ENCODE measurements at places on chromosomes 7 and 10.

GRCh38 chr7:25353196-25353595, 124.9 kb upstream of the NPVF start:
- DNase-seq, result peak; percentile 1

DNA sequence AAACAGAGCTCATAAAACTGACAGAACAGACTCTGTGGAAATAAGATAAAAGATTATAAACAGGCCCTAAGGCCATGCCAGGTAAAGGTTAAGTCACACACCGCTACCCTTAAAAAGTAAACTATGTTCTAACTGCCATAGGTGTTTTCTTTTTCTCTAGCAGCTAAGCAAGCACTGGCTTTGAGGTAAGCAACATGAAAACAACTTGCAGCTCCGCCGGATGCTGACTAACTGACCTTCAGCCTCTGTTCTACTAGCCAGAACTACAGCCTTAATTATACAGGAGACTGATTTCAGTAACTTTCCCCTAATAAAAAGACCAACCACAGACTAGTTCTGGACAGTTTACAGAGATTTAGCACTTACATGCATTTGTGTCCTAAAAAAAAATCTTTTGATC, 708.3 kb downstream of the CCSER2 start:
- no peak for DNase-seq

DNA sequence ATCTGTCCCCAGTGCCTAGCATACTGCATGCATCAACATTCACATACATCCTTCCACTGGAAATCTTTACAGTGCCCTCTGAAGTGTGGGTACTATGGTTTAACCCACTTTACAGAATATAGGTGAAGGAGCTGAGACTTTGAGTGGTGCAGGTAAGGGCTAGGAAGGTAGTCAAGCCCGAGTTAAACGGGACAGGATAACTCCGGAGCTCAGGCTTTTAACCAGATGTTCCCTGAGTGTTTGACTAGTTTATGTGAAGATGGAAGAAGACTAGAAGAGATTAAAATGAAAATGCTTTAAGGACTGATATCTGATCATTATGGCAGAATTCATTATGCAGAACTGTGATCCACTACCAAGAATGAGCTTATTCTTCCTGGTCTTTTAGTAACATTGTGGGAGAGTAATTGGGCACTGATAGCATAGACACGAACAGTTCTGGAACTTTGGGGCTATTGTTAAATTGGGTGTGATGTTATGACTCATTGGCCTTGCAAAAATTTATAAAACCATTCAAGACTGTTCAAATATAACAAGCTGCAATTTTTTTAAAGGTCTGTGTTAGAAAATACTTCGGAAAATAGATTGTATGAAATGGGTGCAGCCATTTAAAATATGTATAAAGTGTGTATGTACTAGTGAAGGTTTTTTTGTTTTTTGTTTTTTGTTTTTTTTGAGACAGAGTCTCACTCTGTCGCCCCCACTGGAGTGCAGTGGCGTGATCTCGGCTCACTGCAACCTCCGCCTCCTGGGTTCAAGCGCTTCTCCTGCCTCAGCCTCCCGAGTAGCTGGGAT, 4.4 kb downstream of the CUL1 start:
- no peak for DNase-seq

- no peak for DNase-seq
Measured at GRCh38 chr7:70037171-70037933, 439.1 kb downstream of the AUTS2 start.

GRCh38 chr10:22367471-22367870, 22.2 kb downstream of the SPAG6 start:
- no peak for DNase-seq

- peak; percentile 86 for DNase-seq
Measured at GRCh38 chr10:24718031-24718855, 5.4 kb downstream of the ARHGAP21 start.

DNA sequence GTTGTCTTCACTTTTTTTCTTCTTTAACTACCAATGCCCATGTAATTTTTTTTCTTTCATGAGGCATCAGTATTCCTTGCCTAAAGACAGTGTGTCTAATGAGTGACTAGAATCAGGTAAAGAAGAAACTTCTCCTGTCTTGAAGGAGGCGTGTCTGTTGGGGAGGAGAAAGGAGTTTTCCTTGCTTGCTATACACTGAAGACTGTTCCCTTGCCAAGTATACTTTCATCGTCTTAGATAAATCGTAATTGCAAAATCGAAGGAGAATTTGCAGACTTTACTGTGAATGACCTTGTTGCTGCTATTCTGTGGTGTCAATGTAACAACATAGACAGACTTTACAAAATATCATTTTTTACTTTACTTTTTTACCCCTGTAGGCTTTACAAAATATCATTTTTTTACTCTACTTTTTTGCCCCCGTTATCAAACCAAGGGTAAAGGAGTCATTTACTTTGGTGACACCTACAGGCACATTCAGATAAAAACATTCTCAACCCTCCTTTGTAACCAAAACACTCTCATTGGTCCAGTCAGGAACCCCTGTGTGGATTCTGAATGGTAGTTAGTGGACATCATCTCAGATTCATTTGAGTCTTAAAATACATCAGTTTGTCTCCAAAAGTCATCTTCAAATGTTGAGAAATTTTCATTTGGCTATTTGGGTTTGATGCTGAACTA, 232.4 kb downstream of the AHR start:
- peak; percentile 40 for DNase-seq

DNA sequence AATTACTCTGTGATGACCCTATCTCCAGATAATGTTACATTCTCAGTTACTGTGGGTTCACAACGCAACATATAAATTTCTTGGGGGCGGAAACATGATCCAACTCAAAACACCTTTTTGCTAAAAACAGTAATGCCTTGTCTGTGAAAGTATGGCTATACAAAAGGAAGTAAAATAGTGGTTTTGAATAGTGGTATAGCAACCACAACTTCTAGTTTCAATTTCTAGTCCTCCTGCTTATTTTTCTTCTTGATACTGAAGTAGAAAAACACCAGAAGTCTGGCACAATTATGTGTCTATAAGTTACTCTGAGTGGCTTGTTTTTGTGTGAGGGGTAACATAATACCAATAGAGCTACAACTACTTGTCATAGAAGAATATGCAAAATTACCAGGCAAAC, 21.5 kb upstream of the ZNF800 start:
- DNase-seq, result no peak

GRCh38 chr10:45612741-45613140, 59.8 kb downstream of the ZFAND4 start:
- DNase-seq, result no peak

DNA sequence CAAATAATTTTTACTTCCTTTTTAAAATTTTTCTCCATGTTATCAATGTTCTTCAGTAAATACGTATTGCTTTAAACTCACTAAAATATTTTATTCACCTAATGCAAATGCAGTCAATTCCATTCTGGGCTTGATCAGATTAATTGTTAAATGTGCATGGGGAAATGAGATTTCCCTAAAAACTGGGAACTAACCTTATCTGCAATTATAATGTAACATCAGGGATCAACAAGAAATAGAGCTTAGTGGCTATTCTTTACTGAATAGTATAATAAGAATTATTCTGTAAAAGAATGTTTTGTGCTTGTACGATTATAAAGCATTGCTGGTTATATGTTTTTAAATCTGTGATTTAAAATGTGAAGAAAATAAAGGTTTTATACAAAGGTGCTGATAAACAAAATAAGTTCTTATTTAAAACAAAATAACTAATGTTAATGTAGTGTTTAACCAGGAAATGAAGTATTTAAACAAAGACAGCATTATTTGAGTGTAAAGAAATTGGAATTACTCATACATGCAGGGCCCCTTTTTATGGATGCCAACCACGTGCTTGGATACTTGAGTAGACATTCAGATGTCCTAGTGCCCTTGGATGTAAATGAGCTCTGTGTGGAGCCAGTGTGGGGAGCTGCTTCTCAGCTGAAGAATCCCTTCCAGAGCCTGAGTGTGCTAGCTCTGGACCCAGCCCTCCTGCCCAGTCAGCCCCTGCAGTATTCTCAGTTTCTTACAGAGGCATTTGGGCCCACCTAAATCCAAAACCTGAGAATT, 84.2 kb downstream of the REEP3 start:
- no peak for DNase-seq

DNA sequence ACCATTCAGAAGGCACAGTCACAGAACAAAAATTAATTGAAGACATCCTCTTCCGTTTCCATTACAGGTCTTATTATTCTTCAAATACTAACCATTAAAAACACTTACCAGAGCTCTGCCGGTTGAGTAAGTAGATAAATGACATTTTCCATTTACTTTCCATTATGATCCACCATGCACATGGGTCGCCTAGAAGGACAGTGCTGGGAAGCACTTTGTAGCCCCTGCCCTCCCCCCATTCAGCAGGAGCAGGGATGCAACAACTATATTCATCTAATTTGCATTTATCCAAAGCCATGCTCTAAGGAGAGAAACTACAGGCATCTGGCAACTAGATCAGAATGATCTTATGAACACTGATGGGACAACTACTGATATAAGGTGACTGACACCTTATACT, 76.8 kb upstream of the AFAP1L2 start:
- DNase-seq, result no peak

GRCh38 chr10:132444877-132445351, 47.9 kb downstream of the PWWP2B start:
- DNase-seq, result no peak

- DNase-seq, result no peak
Measured at GRCh38 chr7:103391150-103391549, 43.7 kb downstream of the PSMC2 start.

GRCh38 chr10:110522365-110522988, 24.8 kb downstream of the DUSP5 start:
- peak; percentile 30 for DNase-seq

GRCh38 chr10:124949543-124949942, 7.6 kb downstream of the ZRANB1 start:
- no peak for DNase-seq

- DNase-seq, result no peak
Measured at GRCh38 chr7:2622869-2623697, 8.7 kb upstream of the TTYH3 start.

GRCh38 chr10:123429706-123430221, 236.4 kb upstream of the GPR26 start:
- no peak for DNase-seq

DNA sequence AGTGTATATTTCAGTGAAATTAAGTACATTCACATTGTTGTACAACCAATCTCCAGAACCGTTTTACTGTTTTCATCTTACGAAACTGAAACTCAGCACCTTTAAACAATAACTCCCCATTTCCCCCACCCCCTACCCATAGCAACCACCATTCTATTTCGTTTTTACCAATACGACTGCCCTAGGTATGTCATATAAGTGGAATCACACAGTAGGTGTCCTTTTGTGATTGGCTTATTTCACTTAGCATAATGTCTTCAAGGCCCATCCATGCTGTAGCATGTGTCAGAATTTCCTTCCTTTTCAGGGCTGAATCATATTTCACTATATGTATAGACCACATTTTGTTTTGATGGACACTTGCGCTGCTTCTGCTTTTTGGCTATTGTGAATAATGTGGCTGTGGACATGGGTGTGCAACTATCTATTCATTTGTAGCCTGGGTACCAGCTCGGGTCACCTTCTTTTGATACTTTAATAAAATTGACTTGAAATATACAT, 34.3 kb upstream of the DLG5 start:
- no peak for DNase-seq

DNA sequence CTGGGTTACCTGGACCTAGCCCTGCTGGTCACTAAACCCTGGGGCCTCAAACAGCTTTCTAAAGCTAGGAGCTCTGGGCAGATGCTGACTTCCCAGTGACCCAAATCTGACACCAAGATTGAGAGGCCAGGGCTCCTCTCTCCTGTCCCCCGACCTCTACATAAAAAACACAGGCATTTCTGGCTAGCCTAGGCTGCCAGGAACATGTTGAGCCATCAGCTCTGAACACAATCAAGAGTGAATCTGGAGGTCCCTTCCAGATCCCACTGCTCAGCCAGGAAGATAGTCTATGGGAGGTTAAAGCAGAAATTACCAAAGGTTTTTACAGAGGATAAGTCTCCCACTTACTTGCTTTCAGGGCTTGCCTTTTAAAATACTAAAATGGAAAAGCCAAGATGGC, 22.1 kb upstream of the PDE1C start:
- DNase-seq, result no peak

GRCh38 chr10:97689559-97690020, 2.5 kb upstream of the AVPI1 start:
- peak; percentile 100 for DNase-seq

DNA sequence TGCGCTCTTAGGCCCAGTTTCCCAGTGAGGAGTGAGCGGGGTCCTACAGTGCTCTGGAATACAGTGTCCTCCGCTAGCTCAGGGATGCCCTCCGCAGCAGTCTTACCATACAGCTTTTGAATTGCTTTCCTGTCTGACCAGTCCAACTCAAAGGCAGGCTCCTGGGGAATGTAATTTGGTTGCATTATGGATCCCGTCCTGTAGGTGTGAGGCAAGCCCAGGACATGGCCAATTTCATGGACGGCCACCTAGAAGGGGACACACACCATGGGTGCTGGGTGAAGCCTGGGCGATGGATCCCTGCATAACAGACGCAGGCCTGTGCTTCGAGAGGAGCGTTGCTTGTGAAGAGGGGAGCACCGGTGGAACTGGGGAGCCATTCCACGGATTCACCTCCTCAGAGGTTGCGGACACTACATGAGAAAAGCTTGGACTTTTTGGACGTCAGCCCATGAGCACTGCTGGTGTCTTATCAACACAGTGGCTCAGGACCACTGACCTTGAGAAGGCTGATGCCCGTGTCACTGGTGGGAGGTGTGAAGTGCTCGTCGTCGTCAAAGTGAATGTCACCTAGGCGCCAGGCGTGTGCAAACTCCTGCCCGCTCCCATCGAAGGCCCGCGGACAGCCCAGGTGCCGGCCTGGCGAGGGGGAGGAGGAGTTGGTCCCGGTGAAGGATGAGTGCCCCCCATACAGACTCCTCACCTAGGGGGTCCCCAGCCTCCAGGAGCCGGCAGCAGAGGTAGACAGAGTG, 3.3 kb downstream of the MMP21 start:
- DNase-seq, result no peak

- DNase-seq, result no peak
Measured at GRCh38 chr10:43218951-43219837, 47.7 kb downstream of the RASGEF1A start.

DNA sequence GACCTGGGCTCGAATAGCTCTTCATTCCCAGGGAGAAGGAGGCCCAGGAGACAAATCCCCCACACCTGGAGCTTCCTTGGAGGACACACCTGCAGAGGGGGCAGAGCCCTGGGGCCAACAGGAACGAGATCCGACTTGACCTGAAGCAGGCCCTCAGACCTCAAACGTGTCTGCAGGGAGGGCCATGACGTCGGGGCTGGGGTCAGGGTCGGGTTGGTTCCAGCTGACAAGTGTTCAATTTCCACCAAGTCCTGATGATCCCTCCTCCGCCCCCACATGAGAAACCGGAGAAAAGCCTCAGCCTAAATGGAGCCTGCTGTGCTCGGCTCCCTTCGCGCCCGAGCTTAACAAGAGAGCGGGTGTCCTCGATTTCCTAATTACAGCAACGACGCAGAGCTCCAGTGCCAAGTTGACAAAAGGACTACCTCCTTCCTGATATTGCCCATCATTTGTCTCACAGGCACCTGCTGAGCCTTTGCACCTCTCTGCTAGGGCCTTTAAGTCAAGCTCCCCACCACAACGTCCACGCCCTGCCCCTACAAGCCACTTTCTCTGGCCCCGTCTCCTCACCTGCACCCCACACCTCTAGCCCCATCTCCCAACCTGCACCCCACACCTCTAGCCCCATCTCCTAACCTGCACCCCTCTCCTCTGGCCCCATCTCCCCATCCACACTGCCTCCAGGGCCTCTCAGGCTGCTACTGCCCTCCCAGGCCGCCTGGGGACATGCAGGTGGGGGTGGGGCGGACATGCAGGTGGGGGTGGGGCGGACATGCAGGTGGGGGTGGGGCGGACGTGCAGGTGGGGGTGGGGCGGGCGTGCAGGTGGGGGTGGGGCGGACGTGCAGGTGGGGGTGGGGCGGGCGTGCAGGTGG, 519.4 kb downstream of the GLRX3 start:
- no peak for DNase-seq
